ENCODE measurements at places on chromosomes 12 and 14.

- no peaks in the 10 kb centered on the region for H3K27me3 ChIP-seq
- H3K27ac ChIP-seq, result no peak overlapping the region
- H3K4me1 ChIP-seq, result no peaks in the 10 kb centered on the region
- DNase-seq, result no peak
- peaks cover 3% of the 10 kb centered on the region for H3K36me3 ChIP-seq
- H3K4me3 ChIP-seq, result no peak overlapping the region
Measured at GRCh38 chr14:68879321-68879781, 86.5 kb upstream of the ZFP36L1 start.

DNA sequence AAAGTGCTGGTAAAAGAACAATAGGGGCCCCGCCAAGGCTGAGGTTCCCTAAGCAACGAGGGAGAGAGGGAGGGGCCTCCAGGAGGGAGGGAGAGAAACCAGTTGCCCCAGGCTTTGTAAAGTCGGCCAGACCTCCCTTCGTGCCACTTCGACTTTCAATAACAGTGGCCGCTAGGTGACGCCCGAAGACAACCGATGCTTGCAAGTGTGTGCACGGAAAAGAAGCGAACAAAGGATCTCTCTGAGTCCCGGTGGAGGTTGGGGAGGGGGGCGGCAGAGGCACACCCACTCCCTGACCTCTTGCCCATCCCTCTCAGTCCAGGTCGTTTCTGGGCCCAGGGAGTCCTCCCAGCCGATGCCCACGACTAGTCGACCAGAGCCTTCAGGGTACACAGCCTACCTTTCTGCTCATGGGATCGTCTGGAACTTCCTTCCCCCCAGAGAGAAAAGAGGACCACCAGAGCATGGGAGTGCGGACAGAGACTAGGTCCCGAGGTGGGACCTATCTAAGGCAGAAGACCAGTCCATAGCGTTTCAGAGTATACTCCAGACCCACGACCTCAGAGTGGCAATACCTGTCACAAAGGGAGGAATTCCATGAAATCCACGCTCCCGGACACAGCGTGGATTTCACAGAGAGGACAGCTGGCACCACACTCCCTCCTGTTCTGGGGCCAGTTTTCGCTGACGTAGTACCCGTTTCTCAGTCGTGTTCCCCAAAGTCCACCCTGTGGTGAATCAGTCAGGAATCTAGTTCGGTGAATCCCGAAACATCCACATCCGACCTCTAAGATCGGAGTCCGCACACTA lies 262.7 kb upstream of the ALG10B start:
- H3K27ac ChIP-seq, result no peak overlapping the region
- no peaks in the 10 kb centered on the region for H3K4me1 ChIP-seq
- no peaks in the 10 kb centered on the region for H3K27me3 ChIP-seq
- no peak for DNase-seq
- no peak overlapping the region for H3K4me3 ChIP-seq

- peak; percentile 4 for DNase-seq
- peaks cover 9% of the 10 kb centered on the region for H3K36me3 ChIP-seq
- H3K4me3 ChIP-seq, result peak overlapping the region; percentile 88
- peaks cover 43% of the 10 kb centered on the region for H3K27me3 ChIP-seq
- peaks cover 16% of the 10 kb centered on the region for H3K4me1 ChIP-seq
Measured at GRCh38 chr12:44874981-44875416, 1.1 kb downstream of the NELL2 start.

DNA sequence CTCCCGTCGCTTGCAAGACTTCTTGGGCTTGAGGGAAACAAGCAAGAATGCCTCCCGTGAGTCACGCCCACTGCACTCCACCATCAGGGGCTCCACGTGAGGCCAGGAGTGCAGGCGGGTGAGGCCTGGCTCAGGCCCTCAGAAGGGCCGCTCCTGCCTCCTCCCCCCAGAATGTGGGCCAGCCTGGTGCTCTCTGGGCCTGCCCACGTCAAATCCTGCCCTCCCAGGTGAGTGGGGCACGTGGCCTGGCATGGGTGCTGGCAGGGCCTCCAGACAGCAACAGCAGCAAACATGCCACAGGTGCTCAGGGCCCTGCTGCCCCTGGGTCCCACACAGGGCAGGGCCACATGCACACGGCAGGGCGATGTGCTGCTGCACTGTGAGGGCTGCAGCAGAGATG lies 30.6 kb upstream of the BTBD6 start:
- H3K4me1 ChIP-seq, result peaks cover 7% of the 10 kb centered on the region
- H3K27me3 ChIP-seq, result no peaks in the 10 kb centered on the region
- no peak for DNase-seq
- H3K36me3 ChIP-seq, result peaks cover 15% of the 10 kb centered on the region

- H3K4me3 ChIP-seq, result no peak overlapping the region
- no peaks in the 10 kb centered on the region for H3K36me3 ChIP-seq
- H3K4me1 ChIP-seq, result peaks cover 3% of the 10 kb centered on the region
- no peak for DNase-seq
- no peak overlapping the region for H3K27ac ChIP-seq
- H3K27me3 ChIP-seq, result no peaks in the 10 kb centered on the region
Measured at GRCh38 chr14:34665785-34666435, 36.0 kb upstream of the SNX6 start.

- no peak for DNase-seq
- no peaks in the 10 kb centered on the region for H3K36me3 ChIP-seq
- no peaks in the 10 kb centered on the region for H3K27me3 ChIP-seq
- no peak overlapping the region for H3K4me3 ChIP-seq
- no peaks in the 10 kb centered on the region for H3K4me1 ChIP-seq
Measured at GRCh38 chr14:62662811-62663455, 382.3 kb downstream of the KCNH5 start.

GRCh38 chr12:27578689-27579372 lies 54.8 kb downstream of the PPFIBP1 start:
- peaks cover 4% of the 10 kb centered on the region for H3K27me3 ChIP-seq
- H3K4me3 ChIP-seq, result no peak overlapping the region
- DNase-seq, result no peak
- H3K36me3 ChIP-seq, result peaks cover 3% of the 10 kb centered on the region
- H3K27ac ChIP-seq, result no peak overlapping the region
- H3K4me1 ChIP-seq, result no peaks in the 10 kb centered on the region

DNA sequence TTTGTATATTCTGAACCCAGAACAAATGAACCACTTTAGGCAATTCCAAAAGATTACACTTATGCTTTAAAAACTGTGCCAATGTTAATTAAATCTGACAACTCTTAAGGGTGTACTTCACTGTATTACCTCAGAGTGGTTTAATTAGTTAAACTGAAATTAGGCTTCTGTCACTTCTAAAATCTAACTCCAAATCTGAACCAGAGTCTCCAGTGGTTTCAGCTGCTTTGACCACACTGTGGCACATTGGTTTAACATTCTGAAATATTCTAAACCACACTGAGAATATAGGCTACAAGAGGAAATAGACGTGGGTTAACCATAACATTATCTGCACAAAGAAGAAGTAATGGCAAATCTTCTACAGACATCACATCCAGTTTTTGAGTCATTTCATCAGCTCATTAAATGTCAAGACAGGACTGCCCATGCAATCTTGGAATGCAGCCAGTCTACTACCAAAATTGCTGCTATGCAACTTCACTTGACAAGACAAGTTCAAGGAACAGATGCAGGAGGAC lies 94.8 kb downstream of the LRP6 start:
- DNase-seq, result peak; percentile 18
- peaks cover 14% of the 10 kb centered on the region for H3K4me1 ChIP-seq
- no peaks in the 10 kb centered on the region for H3K36me3 ChIP-seq
- peaks cover 44% of the 10 kb centered on the region for H3K27me3 ChIP-seq
- H3K4me3 ChIP-seq, result peak overlapping the region; percentile 16

DNA sequence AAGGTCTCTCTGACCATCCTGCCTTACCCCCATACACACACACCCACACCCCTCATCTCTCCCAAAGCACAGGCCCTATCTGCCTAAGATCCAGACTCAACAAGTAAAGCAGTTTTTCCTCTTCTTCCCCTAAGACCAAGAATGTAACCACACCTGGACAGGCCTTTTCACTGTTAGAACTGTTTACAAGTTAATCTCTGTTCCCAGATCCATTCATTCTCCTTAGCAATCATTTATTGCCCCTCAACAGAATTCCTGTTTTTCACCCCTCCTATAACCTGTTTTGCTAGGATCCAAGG lies 1.9 kb upstream of the CIROP start:
- H3K27me3 ChIP-seq, result peaks cover 9% of the 10 kb centered on the region
- no peaks in the 10 kb centered on the region for H3K36me3 ChIP-seq
- H3K27ac ChIP-seq, result no peak overlapping the region
- H3K4me1 ChIP-seq, result no peaks in the 10 kb centered on the region

DNA sequence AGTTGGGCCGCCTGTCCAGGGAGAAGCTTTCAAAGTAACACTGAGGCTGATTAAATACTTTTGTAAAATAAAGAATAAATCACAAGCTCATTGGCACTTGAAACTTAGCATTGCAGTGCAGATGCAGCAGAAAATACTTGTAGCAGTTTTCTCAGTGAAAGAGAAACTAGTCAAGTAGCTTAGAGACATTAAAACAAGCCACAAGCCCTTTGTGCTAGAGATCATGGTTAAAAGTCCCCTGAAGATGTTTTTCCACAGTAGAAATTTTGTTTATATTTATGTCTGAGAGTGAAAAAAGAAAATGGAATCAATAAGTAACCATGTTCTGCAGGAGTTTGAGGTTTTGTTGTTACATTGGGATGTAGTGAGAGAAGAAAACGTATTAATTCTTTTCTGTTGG lies 5.9 kb downstream of the PSEN1 start:
- peak overlapping the region; percentile 27 for H3K27ac ChIP-seq
- no peak overlapping the region for H3K4me3 ChIP-seq
- peaks cover 10% of the 10 kb centered on the region for H3K36me3 ChIP-seq
- H3K27me3 ChIP-seq, result no peaks in the 10 kb centered on the region
- H3K4me1 ChIP-seq, result peaks cover 32% of the 10 kb centered on the region

DNA sequence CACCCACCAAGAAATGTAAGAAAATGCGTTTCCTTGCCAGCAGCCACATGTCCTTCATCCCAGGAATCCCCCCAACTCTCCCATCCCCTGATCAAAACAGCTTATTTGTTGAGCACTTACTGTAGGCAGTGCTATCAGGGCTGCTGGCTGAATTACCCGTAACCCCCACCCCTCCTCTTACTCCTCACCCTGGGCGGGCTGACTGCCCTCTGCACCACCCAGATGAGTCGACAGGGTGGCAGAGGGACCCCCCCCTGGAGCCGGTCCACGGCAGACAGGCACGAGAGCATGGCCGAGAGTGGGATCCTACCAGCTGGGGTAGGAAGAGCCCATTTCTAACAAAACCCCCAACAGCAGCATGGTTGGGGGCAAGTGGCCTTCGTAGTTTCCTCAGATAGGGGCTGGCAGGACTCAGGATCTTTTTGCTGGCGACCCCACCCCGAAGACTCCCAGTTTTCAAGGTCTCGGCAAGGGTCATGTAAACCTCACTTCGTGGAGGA lies 1.1 kb upstream of the RHOF start:
- no peaks in the 10 kb centered on the region for H3K27me3 ChIP-seq
- peak overlapping the region; percentile 86 for H3K4me3 ChIP-seq
- H3K27ac ChIP-seq, result peak overlapping the region; percentile 98
- H3K4me1 ChIP-seq, result peaks cover 64% of the 10 kb centered on the region

DNA sequence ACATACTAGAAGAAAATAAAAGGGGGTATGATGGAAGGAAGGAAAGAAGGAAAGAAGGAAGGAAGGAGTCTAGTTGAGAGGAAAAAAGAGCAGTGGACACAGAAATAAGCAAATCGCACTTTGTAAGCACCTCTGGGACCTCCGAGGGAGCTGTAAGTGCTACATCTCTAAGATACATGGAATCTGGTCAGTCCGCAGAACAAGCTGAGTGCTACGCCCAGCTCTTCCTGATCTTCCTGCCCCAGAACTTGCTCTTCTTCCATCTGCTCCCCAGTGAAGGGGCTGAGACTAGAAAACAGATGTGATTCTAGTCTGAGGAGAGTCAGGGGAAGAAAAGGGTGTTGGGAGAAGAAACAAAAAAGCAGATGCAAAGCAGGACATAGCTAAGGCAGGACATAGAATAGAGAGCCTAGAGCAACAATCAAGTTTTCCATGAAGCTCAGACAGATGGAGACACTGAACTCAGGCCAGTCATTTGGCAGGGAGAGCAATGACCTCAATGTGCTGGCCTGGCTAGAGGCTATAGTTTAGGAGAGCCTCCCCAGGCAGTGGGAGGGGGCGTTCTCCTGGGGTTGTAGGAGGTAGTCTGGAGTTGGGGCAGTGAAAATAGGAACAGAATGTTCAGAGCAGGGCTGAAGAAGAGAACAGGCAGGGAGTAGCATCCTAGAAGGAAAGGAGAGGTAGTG lies 1.7 kb upstream of the MFAP5 start:
- no peak overlapping the region for H3K4me3 ChIP-seq
- no peaks in the 10 kb centered on the region for H3K36me3 ChIP-seq
- H3K27me3 ChIP-seq, result peaks cover 12% of the 10 kb centered on the region
- no peaks in the 10 kb centered on the region for H3K4me1 ChIP-seq

DNA sequence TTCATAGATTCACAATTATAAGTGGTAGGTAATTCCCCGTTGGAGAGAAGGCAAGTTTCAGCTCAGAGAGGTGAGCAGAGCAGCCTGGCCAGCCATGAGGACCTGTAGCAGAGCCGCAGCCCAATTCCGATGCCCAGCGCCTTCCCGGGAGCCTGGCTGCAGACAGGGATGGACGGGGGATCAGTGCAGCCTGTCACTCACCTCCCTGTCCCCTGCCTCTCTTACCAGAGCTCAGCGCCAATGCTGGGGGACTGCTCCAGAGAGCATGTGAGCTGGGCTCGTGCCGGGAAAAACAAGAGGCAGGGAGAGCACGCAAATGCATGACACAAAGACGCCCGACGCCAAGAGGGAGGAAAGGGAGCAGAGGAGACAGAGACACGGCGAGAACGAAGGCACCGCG lies 231.9 kb downstream of the BCL11B start:
- DNase-seq, result no peak
- H3K36me3 ChIP-seq, result peaks cover 4% of the 10 kb centered on the region
- peaks cover 6% of the 10 kb centered on the region for H3K4me1 ChIP-seq

DNA sequence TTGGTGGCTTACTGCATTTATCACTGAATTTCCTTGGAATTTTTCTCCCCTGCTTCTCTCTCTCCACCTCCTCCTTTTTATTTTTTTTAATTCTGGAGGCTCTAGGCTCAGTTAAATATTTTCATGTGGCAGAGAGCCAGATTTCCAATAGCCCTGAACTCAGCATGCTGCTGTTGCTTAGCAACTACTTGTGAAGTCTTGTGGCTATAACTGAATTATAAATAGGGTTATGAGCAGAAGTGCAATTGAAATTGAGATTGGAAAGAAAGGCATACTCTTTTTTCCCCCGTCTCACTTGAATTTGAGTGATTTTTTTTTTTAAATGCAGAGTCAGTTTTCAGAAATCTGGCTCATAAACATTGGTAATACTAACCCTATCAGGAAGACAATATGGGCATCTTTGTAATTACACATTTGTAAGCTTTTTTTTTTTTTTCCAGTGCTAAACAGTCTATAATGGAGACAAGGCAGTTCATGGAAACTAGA lies 38.3 kb downstream of the ATF7IP start:
- no peaks in the 10 kb centered on the region for H3K27me3 ChIP-seq
- peaks cover 31% of the 10 kb centered on the region for H3K4me1 ChIP-seq
- peaks cover 34% of the 10 kb centered on the region for H3K36me3 ChIP-seq
- H3K4me3 ChIP-seq, result peak overlapping the region; percentile 79
- H3K27ac ChIP-seq, result peak overlapping the region; percentile 95
- peak; percentile 38 for DNase-seq

Measured in effector memory CD8-positive, alpha-beta T cell (primary cell).